SJSA1 (cell line): ENCODE measurements at places on chromosomes 2 and 18. TPM values are rescaled to one million over a fixed set of nuclear protein-coding genes. Genes with fewer than 3 reads are reported as not detected.

The FNDC4 gene
- total RNA-seq, result 2.2 and 3.9 TPM in 2 replicates

The TMEM163 gene
- total RNA-seq, result not detected in 2 replicates

The SLC14A1 gene
- 5.1 and 7.8 TPM in 2 replicates for total RNA-seq

The COLEC11 gene
- not detected in 2 replicates for total RNA-seq

The UGT1A5 gene
- total RNA-seq, result not detected in 2 replicates

The SNORC gene
- total RNA-seq, result 0.22 and 0.32 TPM in 2 replicates

The RUFY4 gene
- total RNA-seq, result not detected in 2 replicates

The DSG1 gene
- not detected in 2 replicates for total RNA-seq

The EVX2 gene
- not detected in 2 replicates for total RNA-seq

The CHAC2 gene
- 19.2 and 19.8 TPM in 2 replicates for total RNA-seq

The CXXC1 gene
- total RNA-seq, result 26.0 and 31.3 TPM in 2 replicates

The LHCGR gene
- total RNA-seq, result not detected in 2 replicates

The RGPD4 gene
- total RNA-seq, result not detected in 2 replicates

The C1QL2 gene
- total RNA-seq, result not detected in 2 replicates

The BOLL gene
- total RNA-seq, result not detected in 2 replicates

The MDH1B gene
- 0.42 and 1.8 TPM in 2 replicates for total RNA-seq

The HMSD gene
- total RNA-seq, result 0.53 and 1.00 TPM in 2 replicates

The FBXO15 gene
- 0.63 TPM in 1 of 2 replicates, not detected in the other for total RNA-seq

The STON1 gene
- 7.8 and 8.8 TPM in 2 replicates for total RNA-seq

The TCF7L1 gene
- total RNA-seq, result 0.68 and 1.3 TPM in 2 replicates

The REG1B gene
- not detected in 2 replicates for total RNA-seq

The TIMM21 gene
- total RNA-seq, result 39.6 and 63.1 TPM in 2 replicates

The CACNB4 gene
- total RNA-seq, result not detected in 2 replicates

The SP100 gene
- total RNA-seq, result 42.2 and 63.3 TPM in 2 replicates

The FOXI3 gene
- total RNA-seq, result not detected in 2 replicates

The RNF149 gene
- total RNA-seq, result 32.2 and 37.6 TPM in 2 replicates

The CTNNA2 gene
- total RNA-seq, result not detected in 2 replicates

The HOXD8 gene
- total RNA-seq, result 13.0 and 16.8 TPM in 2 replicates

The SKOR2 gene
- total RNA-seq, result not detected in 2 replicates

The SIX3 gene
- not detected in 2 replicates for total RNA-seq

The GPR35 gene
- total RNA-seq, result 0.13 TPM in 1 of 2 replicates, not detected in the other

The NXPH2 gene
- 6.1 and 8.3 TPM in 2 replicates for total RNA-seq

The HOXD4 gene
- 0.29 and 5.9 TPM in 2 replicates for total RNA-seq

The NYAP2 gene
- total RNA-seq, result not detected in 2 replicates
